ENCODE measurements at places on chromosomes 6 and 20.

DNA sequence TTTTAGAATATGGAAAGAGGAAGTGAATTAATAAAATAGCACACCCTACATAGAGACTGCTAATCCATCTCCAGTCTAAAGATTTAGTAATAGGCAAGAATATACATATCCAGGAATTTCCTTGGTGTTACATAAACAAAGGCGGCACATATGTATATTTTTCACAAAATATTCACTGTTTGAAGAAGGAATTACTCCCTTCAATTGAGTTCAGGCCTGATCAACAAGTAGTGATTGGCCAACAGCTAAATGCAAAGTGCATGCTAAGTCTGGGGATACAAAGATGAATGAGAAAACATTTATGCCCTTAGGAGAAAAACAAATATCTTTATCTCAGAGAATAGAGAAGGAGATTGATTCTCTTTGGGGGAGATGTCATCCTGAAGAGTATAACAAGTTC, 6.5 kb upstream of the HCRTR2 start:
- no peak for DNase-seq

DNA sequence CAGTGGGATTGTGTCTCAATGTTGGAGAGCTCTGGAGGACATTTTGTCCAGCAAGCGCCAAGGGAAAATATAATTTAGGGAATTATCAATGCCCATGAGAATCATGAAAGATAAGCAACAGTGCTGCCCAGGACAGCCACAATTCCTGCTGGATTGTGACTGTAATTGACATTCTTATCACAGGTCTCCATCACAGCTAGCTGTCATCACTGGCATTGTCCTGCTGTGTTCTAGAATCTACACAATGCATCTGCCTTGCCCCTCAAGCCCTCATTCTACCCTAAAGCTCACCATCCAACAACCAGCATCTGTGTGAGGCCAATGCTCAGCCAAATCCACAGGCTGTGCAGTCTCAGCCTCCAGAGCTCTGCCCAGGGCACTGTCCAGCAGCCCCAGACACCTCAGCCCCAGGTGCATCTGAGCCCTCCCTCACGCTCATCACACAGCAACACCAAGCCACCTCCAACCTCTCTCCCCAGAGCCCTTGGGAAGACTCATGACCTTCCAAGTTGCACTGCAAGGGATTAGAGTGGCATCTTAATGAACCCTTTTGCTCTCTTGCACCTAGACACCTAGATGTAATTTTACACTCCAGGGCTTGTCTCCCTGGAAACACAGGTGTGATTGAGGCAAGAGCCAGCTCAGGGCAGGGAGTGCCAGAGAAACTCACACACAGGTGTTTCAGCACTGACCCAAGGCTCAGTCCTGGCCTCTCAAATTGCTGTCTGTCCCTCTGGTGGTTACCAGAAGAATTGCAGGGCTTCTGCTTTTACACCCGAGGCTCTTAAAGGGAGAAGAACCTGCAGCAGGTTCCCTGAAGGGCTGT, 85.2 kb upstream of the PHACTR3 start:
- no peak for DNase-seq

DNA sequence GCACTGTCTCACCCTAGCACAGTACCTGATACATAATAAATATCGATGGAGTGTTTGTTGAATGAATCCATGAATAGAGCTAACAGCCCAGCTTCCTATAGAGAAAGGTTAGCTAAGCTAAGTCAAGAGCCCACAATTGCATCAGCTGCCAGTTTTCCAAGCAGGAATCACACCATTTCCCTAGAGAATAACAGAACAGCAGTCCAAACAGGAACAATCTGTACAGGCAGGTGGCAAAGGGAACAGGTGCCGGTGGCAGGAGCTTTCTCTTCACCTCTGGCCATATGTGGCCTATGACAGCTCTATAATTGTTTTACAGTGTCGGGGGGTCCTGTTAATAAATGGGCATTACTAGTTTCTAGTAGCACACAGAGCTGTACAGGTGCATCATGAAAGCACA, 38.8 kb downstream of the ISM1 start:
- no peak for DNase-seq

DNA sequence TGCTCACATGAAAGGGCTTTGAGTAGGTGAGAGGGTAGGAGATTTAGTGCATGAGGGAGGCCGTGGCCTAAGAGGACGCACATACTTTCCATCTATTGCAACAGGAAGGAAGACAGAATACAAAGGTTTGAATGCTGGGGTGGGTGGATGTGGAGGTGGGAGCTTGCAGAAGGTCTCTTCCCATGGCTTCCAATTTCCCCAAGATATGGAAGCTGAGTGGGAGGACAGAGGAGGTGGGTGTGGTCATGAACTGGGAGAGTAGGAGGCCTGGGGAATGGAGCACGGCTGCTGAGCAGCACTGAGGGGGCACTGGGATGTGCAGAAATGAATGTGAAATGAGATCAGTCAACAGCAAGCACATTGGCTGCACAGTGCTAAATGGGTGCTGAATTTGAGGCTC, 70.3 kb downstream of the SCML4 start:
- no peak for DNase-seq

DNA sequence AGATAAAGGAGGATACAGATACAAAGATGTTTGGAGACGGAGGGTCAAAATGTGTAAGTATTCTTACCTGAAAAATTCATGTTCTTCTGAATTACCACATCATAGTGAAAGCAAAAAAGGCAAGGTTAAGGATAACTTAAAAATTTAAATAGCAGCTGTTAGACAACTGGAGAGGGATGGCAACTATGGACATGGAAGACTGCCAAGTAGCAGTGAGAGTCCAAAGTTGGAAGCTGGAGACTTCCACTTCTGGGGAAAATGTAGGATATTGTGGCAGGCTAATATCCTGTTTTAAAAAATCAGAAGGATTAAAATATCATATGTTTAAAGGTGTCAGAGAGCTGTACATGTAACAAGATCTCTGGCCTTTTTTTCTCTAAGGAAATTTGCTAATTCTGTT, 29.8 kb downstream of the SYCP2 start:
- DNase-seq: no peak

DNA sequence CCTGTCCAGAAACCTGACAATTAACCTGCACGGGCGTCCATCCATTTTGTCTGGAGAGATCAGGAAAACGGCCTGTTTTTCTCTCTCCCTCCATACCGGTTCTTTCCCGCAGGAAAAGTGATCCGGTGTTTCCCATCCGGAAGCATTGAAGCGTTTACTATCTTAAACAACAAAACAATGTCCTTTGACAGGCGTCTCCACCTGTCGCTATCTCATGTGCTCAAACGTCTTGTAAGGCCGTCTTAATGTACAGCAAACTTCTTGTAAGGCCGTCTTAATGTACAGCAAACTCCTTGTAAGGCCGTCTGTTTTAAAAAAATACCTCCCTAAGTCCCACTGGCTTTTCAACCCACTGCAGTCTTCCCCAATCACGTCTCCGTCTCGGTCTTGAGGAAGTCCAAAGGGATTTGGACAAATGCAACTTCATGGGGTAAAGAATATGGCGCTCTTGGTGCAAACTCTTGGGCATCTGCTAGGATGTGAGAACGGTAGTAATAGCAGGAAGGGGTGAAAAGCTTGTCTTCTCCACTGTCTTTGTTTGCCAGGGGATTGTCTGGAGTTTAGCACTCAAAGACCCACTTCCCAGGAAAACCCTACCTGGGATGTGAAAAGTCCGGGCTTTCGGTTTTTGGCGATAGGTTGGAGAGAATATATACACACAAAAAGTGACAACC, 29.9 kb upstream of the TRIM27 start:
- DNase-seq: peak; percentile 23

DNA sequence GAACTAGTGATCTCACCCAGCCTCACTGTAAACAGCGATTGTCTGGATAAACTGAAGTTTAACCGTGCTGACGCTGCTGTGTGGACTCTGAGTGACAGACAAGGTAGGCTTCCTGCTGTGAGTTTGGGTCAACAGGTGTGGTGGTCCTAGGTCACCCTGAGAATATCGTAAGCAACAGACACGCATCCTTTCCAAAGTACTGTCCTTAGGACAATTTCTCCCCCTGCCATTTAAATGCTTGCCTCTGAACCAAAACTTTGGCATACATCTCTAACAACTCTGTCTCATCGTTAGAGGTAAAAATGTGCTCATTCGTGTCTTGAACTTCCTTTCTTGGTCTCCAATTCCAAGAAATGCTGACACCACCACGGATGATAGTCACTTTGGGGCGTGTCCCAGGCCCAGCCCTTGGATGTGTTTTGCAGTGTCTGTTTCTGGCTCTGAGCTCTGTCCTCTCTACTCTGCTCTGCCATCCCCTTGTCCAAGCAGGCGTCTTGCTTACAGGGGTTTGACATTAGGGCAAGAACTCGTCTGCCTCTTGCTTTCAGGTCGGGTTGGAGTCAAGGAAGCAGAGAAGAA, 95.5 kb downstream of the EYA2 start:
- DNase-seq: no peak

GRCh38 chr20:49867453-49868215, 47.7 kb downstream of the SPATA2 start:
- no peak for DNase-seq

DNA sequence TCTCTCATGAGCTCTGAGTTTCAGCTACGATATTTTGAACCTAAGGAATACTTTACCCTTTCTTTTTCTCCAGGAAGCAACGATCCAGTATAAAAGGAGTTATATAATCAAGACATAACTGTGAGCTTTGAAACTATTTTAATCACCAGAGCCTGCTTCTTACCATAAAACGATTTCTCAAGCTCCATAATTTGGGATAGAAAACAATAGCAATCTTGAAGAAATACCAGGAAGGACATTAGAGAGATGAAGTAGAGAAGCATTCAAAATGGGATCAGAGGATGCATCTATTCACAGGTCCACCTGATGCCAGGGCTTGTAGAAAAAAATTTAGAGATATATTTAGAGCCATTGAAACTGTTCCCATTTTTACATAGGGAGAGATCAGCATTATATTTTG, 135.9 kb downstream of the FUT9 start:
- DNase-seq: no peak

DNA sequence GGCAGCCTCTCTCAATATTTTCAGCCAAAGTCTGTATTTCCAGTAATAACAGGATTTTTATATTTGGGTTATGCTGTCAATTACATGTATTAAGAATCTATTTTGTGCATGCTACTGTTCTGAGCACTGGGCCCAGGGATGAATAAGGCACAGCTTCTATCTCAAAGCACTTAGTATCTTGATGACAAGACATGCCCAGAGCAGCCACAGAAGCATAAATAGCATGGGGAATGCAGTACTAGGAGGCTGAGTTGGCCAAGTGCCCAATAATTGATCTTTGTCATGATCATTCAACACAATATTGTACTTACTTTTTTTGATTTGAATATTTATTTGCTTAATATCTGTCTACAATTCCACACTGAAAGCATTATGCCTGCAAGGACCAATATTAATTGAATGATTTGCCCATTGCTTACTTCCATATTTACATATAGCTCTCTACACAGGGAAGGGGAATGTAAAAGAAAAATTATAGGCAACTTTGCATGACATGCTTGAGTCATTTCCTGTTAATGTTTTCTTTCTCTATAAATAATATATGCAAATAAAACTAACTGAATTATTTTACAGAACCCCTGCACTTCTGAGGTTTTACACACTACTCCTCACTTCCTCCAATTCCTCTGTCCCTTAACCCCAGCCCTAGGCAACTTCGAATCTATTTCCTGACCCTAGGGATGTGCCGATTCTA, 298.9 kb upstream of the BMP2 start:
- no peak for DNase-seq

- DNase-seq: no peak
These were observed 364.6 kb downstream of the GJA1 start for GRCh38 chr6:121800047-121800446.

- DNase-seq: no peak
These were observed 105.5 kb downstream of the MRPL14 start for GRCh38 chr6:44021589-44022295.

DNA sequence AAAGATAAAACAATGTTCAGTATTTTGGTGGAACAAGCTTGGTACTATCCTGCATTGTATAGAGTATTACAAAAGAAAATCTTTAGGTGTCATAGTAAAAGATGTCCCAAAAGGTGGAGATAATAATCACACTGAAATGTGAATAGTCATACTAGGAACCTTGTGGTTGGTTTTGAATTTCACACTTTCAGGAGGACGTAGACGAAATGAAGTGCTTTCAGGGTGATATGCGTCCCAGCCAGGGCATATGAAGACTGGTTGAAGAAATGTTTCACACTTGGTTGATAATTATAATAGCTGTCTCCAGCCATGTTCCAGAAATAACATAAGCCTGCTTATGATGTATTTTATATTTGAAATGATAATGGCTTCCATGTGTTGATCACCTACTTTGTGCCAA, 60.4 kb downstream of the SCAND1 start:
- DNase-seq: no peak

DNA sequence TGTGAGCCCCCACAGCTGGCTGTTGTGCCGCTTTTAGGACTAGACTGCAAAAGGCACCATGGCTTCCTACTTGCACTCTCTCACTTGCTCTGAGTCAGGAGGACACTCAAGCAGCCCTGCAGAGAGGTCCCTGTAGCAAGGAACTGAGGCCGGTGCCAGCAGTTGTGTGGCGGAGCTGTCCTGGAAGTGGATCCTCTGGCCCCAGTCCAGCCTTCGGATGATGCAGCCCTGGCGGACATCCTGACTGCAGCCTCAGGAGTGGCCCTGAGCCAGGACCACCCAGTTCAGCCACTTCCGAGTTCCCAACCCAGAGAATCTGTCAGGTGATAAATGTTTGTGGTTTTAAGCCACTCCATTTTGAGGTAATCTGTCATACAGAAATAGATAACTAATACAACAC, 17.5 kb downstream of the CTCFL start:
- DNase-seq: no peak

- no peak for DNase-seq
These were observed 159.9 kb upstream of the PCSK2 start for GRCh38 chr20:17066902-17067301.

- DNase-seq: no peak
These were observed 211.9 kb downstream of the FOXC1 start for GRCh38 chr6:1821513-1822183.

DNA sequence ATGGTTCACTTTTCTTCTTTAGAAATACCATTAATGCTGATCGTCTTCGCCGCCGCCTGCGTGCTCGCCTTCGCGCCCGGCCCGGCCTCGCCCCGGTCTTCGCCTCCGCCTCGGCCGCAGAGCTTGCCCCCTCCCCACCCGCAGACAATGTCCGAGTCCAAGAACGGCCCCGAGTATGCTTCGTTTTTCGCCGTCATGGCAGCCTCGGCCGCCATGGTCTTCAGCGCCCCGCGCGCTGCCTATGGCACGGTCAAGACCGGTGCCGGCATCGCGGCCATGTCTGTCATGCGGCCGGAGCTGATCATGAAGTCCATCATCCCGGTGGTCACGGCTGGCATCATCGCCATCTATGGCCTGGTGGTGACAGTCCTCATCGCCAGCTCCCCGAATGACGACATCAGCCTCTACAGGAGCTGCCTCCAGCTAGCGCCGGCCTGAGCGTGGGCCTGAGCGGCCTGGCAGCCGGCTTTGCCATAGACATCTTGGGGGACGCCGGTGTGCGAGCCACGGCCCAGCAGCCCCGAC, 4.8 kb upstream of the PRPH2 start:
- DNase-seq: no peak

GRCh38 chr6:43817192-43817591, 47.2 kb downstream of the VEGFA start:
- DNase-seq: no peak

GRCh38 chr6:168368936-168369335, 49.4 kb upstream of the DACT2 start:
- DNase-seq: no peak

- DNase-seq: no peak
These were observed 107.4 kb downstream of the SULF2 start for GRCh38 chr20:47677635-47678453.
